ENCODE measurements at places on chromosomes 5 and 9. TPM values are rescaled to one million over a fixed set of nuclear protein-coding genes. Genes with fewer than 3 reads are reported as not detected.

The SLC36A3 gene
- total RNA-seq = 1.4 TPM

- peak; percentile 39 for DNase-seq
Measured at GRCh38 chr9:75200892-75201470, 112.7 kb downstream of the OSTF1 start.

The FOXD4L3 gene
- total RNA-seq = 1.4 TPM

GRCh38 chr5:157959370-157959769, 100.4 kb upstream of the CLINT1 start:
- peak; percentile 28 for DNase-seq

The ZNF618 gene
- total RNA-seq = 12.3 TPM

The FREM1 gene
- total RNA-seq = 24.6 TPM

- no peak for DNase-seq
Measured at GRCh38 chr9:69139596-69139995, 34.5 kb upstream of the TJP2 start.

The ENDOG gene
- total RNA-seq = 7.2 TPM
